ENCODE measurements at places on chromosomes 11 and 22. TPM values are rescaled to one million over a fixed set of nuclear protein-coding genes. Genes with fewer than 3 reads are reported as not detected.
A peak's percentile ranks its signal among the peaks of the same experiment; 100 is the strongest.

- no peak for DNase-seq
These were observed 70.1 kb downstream of the CYB5R2 start for GRCh38 chr11:7603031-7603781.

DNA sequence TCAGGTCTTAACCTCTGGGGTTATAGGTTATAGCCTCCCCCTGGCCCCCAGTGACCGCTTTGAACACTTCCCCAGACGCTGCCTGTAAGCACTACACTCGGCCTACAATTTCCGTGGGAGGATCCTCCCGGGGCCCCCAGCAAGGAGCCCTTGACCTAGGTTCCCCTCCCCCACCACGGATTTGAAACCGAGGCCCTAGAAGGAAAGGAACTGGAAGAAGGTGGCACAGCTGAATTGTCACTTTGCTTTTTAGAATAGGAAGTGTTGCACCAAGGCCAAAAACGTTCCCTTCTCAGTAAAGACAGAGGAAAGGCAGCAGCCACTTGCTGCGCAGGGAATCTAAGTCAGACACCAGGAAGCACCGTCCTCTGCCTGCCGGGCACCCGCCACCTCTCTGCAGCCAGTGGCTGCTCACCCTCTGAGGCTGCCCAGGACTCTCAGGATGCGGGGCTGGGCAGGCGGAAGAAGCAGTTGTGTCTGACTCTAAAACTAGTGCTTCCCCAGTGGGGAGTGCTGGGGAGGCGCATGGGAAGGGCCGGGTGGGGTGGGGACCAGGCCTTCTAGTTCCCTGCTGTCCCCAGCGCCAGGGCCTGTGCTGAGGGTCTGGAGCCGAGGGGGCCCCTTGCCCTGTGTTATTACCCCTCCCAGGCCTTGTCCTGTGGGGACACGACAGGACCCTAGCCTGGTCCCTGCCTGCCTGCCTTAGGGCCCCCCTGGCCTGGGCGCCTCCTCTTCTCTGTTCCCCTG is 7.9 kb upstream of the FLRT1 start:
- no peak for DNase-seq

DNA sequence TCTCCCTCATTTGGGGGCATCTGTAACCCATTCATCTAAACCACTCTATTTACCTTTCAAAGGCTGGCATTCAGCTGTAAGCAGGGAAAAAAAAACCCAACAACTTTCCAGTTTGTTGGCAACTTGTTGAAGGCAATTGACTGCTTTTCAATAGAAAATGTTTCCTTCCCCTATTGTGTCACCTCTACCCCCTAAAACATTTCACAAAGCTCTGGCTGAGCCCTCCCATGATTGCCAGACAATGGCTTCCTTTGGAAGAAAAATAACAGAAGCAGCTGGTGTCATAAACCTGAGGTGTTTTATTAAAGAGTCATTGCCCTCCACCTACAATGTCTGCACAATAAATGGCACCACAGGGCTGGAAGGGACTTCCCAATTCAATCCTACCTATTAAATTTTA is 22.1 kb upstream of the PSMA1 start:
- DNase-seq: no peak

DNA sequence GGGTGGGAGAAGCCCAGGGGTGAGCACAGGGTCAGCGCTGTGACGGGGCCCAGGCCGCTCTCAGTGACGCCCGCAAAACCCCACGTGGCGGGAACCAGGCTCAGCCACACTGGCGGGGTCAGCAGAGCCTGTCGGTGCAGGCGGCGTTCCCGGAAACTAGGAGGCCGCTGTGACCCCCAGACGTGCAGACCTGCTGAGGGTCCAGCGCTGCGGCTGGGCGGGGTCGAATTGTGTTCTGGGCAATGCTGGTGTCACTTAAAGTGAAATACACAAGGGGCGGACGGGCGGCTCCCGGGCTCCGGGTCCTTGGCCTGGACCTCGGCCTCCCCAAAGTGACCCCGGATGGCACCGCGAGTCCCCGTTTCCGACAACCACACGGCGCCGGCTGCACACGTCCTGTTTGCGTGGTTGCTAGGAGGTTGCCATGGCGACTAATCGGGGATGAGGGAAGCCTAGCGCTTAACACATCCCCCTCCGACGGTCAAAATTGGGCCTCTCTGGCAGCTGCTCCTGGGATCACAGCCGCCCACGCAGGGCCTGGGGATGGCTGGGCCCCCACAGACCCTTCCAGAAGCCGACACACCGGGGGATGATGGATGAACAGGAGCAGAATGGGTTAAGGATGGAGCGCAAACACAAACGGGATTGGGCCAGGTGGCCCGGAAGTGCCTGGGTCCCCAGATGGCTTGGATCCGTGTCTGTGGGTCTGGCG is 81.7 kb upstream of the PRR5 start:
- DNase-seq: no peak

DNA sequence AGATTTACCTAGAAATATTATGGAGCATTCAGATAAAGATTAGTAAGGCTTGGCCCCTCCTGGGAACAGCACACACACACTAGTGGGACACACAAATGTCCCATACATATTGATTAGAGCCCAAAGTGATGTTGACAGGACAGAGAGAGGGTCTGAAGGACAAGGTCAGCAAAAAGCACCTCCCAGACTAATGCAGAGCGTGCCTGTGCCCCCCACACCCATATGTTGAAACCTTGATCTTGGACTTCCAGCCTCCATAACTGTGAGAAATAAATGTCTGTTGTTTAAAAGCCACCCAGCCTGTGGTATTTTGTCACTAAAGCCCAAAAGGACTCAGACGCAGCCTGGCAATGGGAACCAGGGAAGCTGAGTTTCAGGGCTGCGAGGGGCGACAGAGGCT is 27.6 kb downstream of the LRFN4 start:
- no peak for DNase-seq

DNA sequence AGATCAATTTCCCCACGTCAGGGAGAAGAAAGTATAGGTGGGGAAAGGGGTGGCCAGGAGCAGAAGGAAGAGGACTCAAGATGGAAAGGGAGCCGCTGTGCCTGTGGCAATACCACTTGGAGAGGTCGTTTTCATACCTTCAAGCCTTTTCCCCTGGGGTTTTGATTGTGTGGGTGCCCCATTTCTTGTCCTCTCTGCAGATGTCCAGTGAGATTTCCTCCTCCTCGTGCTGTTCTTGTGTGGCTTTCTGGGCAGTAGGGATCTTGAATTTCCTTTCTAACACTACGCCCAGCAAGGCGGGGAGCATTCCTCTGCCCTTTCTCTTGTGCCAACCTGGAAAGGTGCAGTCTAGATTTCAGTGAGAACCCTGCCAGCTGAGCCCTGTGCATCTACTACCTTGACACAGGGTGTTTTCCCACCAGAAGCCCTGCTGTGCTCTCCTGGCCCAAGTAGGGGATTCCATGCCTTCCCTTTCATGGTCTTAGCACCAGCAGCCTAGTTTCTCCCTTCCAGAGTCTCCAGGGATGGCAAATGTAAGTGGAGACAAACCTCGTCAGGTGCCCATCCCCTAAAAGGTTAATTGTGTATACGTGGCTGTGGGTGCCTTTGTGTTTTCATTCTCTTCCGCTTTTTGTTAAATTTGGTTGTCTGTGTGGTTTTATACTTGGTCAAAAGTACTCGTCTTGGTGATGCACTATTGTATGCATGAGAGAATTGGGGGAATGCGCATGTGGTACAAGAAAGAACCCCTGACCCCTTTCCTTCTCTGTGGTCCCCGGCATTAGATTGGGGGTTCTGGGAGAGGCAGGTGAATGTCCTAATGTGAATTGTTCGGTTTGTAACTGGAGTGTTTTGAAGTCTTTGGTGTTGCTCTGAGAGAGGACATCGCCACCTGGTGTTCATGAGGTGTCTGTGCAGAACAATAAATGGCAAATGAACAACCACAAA is 71.4 kb upstream of the MPEG1 start:
- DNase-seq: no peak

GRCh38 chr11:125413226-125413625 is 82.8 kb downstream of the FEZ1 start:
- DNase-seq: no peak

DNA sequence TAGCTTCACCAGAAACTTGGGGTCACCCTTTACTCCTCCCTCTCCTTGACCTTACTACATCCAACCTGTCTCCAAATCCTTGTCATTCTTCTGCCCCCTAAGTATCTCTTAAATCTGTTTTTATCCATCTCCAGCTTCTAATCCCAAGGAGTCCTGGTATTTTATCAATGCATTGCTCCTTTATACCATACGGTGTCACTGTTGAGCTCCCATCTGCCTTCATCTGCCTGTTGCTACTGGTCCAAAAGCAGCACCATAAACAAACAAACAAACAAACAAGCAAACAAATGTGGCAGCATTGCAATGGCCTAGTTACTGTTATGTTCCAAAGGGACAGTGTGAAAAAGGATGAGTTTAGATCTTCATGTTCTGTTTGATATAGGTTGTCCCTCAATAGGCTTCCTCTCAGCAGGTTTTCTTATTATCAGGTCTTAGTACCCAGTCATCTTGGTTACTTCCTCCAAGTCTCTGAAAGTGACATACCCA is 34.2 kb downstream of the DNHD1 start:
- no peak for DNase-seq

DNA sequence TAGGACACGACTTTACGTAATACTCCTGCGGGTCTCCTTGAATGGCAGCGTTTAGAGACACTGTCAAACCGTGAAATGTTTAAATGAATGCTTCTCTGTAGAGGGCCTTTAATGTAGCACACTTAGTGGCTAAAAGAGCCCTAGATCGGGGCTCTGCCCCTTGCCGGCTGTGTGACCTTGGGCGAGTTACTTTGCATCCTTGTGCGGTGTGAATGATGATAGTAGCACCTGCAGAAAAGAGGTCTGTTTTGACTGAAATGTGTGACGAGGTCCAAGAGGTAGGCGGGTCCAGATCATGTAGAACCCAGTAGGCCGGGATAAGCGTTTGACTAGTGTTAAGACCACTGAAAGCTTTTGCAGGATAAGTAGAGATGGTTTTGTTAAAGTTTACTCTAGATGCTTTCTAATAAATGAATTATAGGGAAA is 866 bp downstream of the MED17 start:
- DNase-seq: no peak

DNA sequence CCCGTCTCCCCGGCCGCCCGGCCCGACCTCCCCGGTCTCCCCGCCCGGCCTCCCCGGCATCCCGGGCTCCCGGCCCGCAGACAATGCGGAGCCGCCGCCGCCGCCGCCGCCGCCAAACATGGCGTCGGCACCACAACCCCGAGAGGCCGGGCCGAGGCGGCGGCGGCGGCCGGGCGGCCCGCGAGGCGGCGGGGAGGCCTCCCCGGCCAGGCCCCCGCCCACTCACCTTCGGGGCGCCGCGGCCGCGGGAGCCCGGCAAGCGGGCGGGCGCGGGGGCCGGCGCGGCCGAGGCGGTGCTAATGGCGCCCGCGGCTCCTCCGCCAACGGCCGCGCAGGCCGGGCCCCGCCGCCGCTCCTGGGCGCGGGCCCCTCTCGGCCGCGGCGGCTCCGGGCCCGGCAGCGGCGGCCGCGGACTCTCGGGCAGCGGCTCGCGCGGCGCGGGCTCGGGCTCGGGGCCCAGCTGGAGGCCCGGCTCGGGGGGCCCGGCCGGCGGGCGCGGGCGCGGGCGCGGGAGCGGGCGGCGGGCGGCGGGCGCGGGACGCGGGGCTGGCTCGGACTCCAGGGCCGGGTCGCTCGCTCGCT is 311 bp downstream of the BRD1 start:
- DNase-seq: no peak

GRCh38 chr22:19694696-19695095 is 19.6 kb upstream of the SEPTIN5 start:
- DNase-seq: peak; percentile 35

GRCh38 chr11:111329306-111330204 is 31.2 kb downstream of the POU2AF3 start:
- DNase-seq: no peak

DNA sequence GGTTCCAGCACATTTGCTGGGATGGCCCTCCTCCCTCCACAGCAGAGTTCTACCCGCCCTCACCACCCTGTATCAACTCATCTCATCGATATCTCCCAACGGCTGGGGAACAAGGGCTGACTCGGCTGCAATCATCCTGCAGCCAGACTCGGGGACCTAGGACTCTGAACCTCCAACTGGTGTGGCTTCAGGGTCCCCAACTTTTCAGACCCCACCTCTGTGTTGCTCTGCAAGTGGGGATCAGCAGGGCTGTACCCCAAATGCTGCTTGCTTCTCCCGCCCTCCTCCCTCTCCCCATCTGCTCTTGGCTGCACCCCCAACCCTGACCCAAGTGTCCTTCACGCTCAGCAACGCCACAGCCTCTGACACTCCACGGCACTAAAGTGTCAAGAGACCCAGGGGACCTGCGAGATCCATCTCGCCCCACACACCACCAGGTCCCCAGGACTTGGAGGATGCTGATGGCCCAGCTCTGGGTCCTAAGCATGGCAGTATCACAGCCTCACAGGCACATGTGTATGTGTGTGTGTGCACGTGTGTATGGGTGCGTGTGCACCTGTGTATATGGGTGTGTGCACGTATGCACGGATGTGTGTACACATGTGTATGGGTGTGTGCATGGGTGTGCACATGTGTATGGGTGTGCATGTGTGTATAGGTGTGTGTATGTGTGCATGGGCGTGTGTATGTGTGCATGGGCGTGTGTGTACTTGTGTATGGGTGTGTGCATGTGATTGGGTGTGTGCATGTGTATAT is 26.4 kb downstream of the KCNQ1 start:
- DNase-seq: no peak

GRCh38 chr11:77967121-77967520 is 27.3 kb downstream of the INTS4 start:
- no peak for DNase-seq

DNA sequence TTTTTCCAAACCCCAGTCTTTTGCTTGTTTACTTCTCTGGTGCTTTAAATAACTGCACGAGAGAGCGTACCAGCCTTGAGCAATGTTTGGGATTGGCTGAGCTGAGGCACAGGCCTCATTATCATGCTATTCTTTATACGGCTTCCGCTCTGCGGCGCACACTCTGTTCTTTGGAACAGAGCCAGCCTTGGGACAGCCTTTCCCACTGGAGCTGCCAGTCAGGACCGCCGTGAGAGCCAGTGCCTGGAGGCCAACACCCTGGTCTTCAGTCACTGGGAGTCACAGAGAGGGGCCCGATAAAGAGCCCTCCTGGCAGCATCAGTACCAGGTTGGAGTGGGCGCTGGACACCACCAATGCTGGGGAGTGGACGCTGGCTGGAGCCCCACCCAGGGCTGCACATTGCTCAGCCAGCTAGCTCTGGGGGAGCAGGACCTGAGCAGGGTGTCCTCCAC is 125.6 kb downstream of the BCR start:
- DNase-seq: no peak

AGBL2 gene
- total RNA-seq: 0.16 TPM

CCDC116 gene
- total RNA-seq: 0.15 TPM

PRODH gene
- total RNA-seq: 11.1 TPM

KIAA1671 gene
- 36.4 TPM for total RNA-seq

ZNF280A gene
- total RNA-seq: not detected
